ENCODE measurements at places on chromosomes 4 and X. TPM values are rescaled to one million over a fixed set of nuclear protein-coding genes. Genes with fewer than 3 reads are reported as not detected.

DNA sequence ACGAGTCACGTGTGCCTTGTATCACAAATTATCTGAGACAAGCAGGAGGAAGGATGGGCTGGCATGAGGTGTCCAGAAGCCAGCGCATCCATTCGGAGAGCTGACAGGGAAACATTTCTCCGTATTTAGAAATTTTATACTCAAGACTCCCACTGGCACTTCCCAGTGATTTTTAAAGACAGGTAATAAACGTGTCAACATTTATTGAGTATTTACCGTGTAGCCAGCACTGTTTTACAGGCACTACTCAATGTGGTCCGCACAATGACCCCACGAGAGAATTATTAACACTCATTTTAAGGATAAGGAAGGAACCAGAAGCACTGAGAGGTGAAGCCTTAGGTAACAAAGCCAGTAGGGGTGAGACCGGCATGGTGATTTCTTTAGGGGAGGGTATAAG is 23.2 kb downstream of the GEMIN8 start:
- no peak for DNase-seq

- peak; percentile 65 for DNase-seq
Observed at GRCh38 chr4:184860018-184860779, 34.4 kb upstream of the ACSL1 start.

- no peak for DNase-seq
Observed at GRCh38 chrX:70979136-70979762, 48.4 kb upstream of the SLC7A3 start.

DNA sequence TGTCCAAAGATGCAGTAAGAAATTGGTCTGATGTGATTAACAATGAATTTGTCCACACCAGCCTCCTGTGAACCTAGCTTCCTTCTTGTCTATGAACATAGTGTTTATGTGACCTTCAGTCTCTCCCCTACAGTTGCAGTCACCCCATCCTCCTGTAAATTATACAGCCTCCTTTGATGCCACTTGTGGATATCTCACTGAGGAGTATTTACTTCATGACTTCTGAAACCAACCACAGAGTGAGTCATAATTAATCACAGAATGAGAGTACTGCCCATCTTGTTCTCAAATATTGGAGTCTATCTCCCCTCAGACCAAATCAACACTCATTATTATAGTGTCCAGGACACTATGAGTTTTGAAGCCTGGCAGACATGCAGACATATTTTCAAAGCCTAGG is 27.3 kb upstream of the XAGE2 start:
- no peak for DNase-seq

Gene APBB2
- 24.8 TPM for total RNA-seq

- no peak for DNase-seq
Observed at GRCh38 chr4:4395849-4396627, 9.1 kb downstream of the NSG1 start.

- no peak for DNase-seq
Observed at GRCh38 chr4:79756140-79756895, 316.7 kb downstream of the ANTXR2 start.

Gene MND1
- total RNA-seq, result 20.3 TPM

Gene EMCN
- total RNA-seq, result not detected

Gene TLR1
- total RNA-seq, result 22.9 TPM

- DNase-seq, result no peak
Observed at GRCh38 chr4:123507376-123507775, 110.8 kb downstream of the SPRY1 start.
